ENCODE measurements at places on chromosomes 5 and 9.
A peak's percentile ranks its signal among the peaks of the same experiment; 100 is the strongest.

GRCh38 chr5:63596254-63596653 lies 366.0 kb downstream of the HTR1A start:
- no peak for DNase-seq

DNA sequence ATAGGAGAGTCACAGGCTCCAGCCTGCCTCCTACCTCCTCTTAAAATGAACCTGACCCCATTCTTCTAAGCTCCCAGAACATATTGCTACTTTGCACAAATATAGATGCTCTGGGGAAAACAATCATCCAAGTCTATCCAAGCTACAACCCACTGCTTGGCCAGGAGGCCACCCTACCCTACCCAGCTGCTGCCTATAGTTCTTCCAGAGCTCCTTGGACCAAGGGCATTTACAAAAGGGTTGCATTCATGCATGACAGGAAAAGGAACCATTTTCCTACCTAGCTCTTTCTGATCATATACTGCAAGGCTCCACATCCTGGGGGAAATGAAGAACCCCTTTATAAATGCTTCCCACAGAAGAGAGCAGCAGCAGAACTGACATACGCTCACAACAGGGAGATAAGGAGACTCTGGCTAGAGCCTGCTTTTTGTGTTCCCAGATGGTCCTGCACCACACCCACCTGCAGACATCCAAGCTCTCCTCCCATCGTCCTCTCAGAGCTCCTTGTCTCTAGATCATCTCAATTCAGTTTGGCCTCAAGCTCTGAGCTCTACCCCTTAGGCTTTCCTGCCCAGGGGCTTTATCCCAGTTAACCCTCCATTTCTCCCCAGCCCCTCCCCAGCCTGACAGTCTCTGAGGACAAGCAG lies 185.5 kb downstream of the SPOCK1 start:
- no peak for DNase-seq

- no peak for DNase-seq
Measured at GRCh38 chr5:15539951-15540350, 40.0 kb downstream of the FBXL7 start.

- peak; percentile 74 for DNase-seq
Measured at GRCh38 chr5:125006011-125006685, 259.7 kb upstream of the ZNF608 start.

GRCh38 chr5:80156156-80156555 lies 99.7 kb downstream of the SERINC5 start:
- no peak for DNase-seq

DNA sequence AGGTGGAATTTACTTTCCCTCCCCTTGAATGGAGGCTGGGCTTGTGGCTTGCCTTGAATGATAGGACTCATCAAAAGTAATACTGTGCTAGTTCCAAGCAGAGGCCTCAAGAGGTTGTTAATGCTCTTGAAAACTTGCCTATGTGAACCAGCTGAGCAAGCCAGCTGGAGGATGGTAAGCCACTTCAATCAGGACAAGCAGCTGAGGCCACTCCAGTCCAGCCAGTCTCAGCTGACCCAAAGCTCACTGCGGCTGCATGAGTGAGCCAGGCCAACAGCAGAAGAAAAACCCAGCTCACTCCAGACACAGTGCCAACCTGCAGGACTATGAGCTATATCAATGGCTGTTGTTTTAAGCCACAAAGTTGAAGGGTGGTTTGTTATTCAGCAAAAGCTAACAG lies 182.8 kb downstream of the MCTP1 start:
- DNase-seq = no peak

Measured in Jurkat, Clone E6-1 (cell line).